Stimulated activated naive CD4-positive, alpha-beta T cell (primary cell): ENCODE measurements at places on chromosomes 16 and 17.
A peak's percentile ranks its signal among the peaks of the same experiment; 100 is the strongest.

DNA sequence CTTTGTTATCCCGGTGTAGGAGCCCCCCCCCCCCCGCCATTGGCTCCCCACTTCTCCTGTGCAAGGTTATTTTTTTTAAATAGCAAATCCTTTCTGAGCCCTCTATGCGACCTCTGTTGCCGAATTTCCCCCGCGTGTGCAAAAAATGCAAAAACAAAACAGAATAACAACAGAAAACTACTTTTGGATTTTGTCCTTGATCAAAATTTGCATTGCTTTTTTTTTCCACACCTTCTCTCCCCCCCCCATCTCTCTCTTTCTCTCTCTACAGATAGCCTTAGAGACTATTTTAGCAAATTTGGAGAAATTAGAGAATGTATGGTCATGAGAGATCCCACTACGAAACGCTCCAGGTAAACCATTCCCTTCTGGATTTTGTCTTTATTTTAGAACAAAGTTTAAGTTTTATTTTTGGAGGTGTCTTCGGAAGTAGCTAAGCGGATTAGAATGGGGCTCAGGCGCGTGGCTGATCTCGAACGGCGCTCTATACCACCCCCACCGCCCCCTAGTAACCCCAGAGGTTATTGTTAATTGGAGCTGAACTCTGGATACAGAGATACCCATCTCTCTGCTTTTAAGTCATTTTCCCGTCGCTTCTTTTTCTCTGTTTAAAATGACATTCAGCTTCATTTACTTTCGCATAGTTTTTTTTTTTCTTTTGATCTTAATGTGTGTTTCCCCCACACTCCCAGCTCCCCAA, 1.0 kb downstream of the MSI2 start:
- peak; percentile 23 for DNase-seq

DNA sequence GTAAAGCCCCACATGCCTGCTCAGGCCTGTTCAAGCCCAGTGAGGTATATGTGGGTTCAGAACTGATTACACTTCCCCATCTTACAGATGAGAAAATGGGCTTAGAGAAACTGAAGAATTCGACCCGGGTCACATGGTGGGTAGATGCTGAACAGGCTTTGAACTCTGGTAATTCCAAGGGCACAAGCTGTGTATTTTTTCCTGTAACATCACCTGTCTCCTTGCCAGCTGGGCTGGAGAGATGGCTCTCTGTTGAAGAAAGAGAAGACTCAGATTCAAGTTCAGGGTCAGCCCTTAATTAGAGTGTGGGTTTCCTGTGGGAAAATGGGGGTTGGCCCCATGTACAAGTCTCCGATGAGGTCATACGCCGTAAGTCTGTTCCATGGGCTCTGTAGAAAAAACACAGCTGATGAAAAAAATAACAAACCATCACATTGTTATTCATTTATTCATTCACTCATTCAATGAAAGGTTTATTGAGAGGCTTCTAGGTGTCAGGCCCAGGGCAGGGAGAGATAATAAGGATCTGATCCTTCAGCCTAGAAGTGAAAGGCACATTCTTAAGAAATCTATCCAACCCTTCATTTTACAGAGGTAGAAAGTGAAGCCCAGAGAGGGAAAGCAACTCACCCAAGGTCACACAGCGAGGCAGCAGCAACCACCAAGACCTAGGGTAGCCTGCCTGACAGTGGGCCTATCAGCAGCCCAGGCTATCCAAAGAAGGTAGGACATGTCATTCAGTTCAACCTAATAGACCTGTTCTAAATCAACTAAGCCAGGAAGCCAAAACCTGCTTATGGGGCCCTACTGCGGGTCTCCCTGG, 482.8 kb downstream of the SOX9 start:
- no peak for DNase-seq

DNA sequence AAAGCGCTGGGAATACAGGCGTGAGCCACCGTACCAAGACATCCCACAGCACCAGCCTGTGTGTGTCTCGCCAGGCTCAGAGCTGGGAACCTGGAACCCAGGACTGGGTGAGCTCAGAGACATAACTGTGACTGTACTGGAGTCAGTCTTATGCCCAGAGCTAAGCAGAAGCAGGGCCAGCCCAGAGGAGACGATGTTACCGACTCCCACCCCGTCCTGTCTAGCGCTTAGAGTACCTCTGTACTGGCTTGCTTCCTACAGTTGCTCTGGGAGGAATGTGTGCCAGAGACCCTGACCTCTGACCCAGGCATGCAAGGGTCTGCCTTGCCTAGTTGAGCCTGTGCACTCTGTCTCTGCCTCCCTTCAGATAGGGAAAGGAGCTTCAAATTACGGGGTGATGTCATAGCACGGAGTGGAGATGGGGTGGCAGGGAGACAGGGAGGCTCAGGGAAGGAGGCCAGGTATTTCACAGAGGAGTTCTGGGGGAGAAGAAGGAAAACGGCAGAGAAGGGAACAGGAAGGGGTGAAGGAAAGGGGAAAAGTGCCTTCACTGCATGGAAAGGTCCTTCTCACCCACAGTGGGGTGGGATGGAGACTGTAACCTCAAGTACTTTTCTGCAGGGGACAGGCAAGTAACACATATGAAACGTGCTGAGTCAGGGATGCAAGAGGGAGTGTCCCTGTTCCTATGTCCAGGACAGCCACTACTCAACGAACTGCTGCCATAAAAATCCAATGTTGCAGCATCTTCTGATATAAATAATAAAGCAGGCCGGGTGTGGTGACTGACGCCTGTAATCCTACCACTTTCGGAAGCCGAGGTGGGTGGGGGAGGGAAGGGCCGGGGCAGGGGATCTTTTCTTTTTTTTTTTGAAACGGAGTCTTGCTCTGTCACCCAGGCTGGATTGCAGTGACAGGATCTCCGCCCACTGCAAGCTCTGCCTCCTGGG, 5.8 kb upstream of the ARMC5 start:
- no peak for DNase-seq

DNA sequence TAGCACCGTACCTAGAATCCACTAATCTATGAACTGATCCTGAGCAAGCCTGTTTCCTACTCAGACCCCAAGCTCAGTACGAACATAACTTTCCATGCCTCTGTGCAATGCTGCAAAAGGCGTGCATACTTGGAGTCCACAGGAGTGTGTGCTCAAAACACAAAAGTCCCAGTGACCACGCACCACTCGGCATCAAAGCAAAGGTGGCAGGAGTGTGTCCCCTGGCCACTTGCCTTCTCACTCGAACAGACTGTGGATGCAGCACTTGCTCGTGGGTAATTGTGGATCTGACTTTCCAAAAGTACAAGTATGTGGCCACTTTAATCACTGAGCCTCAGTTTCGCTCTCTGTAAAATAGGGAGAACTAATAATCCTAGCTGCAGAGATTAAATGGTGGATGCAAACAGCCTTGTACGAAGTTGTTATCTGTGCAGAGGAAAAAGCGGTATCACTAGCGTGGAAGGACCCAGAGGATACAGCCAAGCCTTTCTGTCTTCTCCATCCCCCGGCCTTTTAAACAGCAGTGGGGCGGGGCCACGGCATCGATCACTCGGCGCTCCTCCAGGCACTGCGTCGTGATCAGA, 311 bp upstream of the KDM8 start:
- DNase-seq, result peak; percentile 90

DNA sequence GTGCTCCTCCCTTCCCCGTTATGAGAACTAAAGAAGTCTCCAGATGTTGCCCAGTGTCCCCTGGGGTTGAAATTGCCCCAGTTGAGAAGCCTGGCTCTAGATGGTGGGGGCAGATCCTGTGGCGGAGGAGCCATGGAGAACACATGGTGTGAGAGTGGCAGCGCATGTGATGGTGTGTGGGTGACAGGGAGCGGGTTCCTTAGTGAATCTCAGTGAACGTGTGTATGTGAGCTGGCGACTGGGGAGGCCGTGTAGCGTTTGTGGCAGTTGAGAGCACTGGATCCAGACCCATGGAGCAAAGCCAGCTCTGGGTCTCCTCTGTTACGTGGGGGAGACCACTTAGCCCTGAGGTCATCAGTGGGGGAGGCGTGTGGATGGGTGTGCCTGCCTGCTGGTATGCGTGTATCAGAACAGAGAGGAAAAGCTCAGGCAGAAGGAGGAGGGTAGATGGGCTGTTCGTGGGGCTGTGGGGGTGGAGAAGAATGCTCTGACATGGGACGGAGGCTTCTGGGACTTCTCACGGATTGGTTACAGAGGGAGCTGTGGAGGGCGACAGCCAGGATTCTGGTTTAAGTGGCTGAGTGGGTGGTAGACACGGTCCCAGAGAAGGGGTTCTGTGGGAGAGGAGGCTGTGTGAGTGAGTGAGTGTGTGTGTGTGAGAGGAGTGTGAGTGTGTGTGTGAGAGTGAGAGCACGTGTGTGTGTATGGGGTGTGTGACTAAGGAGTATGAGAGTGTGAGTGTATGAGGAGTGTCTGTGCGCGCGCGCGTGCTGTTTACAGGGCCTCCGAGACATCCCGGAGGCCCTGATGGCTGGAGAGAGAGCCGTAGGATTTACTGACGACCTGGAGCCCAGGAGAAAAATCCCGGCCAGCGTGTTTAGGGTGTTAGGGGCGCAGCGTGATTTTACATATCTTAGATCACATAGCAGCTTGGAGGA, 193.8 kb downstream of the SNX29 start:
- DNase-seq, result no peak

DNA sequence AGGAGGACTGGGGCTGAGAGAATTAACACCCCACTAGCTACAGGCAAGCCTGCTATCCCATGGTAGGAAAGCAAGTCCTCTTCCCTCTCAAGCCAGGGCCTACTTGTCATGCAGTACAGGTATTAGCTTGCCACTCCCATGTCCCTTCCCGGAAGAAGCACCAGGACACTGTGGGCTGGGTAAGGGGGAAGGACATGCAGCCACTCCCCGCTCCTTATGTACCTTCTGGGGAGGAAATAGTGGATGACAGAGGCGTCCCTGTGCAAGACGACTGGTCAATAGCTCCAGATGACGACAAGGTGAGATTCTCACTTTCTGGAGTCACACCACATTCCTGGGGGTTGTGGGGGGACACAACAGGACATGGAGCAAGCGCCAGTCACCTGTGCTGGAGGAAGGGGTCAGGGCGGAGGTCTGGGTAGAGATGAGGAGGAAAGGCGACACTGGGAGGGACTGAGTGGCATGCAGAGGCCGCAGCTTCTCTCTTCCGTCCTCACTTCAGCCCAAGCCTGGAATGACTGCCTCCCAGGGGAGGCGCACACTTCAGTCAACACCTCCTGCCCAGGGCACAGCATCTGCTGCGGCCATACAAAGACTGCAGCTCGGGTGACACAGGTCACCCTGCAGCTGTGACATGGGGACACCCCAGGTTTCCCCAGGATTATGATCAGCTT, 15.1 kb upstream of the FOXJ1 start:
- DNase-seq, result no peak

DNA sequence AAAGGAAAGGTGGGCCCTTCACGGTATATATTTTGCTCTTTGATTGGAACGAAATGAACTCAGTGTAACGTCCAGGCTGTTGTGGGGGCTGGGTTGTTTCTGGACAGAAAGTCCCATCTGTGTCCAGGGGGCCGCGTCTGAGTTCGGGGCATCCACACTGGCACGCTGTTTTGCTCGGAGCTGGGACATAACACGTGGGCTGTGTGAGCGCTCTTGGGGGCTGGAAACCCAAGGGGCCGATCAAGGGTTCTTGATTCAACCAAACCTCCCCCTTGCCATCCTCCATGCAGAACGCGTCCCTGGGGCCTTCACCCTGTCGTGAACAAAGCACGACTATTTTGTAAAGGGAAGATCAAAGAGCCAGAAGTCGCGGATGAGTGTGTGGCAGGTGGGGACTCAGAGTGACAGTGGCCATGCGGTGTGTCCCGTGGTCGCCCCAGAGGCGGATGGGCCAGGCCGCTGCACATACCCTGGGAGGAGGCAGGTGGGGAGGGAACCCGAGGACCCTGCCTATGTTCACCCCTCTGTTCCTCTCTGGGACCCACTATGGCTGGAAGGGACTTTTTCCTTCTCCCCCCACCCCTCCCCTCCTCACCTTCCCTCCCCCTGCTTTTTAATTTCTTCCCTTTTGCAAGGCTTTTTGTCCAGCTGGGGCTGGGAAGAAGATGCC, 387.2 kb downstream of the SEC14L1 start:
- DNase-seq, result no peak

- no peak for DNase-seq
Observed at GRCh38 chr16:17647879-17648872, 177.4 kb upstream of the XYLT1 start.

DNA sequence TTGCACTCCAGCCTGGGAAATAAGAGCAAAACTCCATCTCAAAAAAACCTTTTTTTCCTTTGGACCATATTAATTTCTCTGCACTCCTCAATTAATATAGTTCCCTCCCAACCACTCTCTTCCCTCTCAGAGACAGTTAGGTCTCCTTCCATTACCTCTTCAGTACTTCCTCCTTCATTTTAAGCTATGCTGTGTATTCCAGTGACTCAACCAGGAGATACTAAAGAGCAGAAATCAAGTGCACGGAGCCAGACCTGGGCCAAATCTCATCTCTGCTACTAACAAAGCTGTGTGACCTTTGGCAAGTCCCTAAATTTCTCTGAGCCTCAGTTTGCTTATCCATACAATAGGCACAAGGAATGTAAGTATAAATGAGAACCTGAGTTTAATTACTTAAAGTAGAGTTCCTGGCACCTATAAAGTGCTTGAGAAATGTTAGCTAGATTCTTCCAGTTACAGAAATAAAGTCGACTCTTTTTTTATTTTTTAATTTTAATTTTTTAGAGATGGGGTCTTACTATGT, 8.5 kb downstream of the PECAM1 start:
- DNase-seq, result no peak

DNA sequence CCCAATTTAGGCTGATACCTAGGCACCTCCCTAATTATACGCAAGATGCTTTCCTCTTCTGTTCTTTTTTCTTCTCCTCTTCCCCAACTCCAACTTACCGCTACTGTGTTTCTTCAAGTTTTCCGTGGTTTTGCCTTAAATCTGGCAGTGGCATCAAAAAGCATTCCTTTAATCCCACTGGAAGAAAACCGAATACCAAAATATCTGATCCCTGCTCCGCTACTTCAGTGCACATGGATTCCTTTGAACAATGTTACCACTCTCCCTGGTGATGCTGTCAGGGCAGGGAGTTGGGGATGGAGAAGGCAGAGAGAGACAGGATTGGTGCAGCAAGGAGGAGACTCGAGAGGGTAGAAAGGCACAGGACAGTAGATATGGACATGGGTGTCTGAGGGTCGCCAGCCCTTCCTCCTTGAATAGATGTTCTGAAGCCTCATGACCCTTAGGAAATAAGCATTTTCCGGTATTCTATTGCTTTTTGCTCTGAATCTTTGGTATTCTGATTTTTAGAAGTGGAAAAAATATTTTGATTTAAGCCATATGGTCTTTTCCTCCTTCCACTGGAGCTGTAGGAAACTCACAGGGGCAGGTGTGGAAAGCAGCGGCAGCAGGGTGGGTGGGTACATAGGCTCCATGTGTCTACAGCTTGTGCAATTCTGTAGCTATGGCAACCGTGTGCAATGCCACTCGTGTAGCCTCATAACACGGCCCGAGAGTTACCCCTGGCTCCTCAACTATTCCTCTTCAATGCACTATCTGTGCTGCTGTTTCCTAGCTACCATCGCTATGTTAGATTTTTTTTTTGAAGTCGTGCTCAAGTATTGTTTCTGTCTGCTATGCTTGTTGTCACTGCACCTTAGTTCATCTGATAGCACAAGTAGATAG, 32.3 kb upstream of the TANC2 start:
- no peak for DNase-seq
